ENCODE measurements at places on chromosomes 12 and 14. TPM values are rescaled to one million over a fixed set of nuclear protein-coding genes. Genes with fewer than 3 reads are reported as not detected.

- no peak for DNase-seq
These were observed 38.1 kb downstream of the SNRPF start for GRCh38 chr12:95896846-95897245.

The AP1G2 gene
- polyA plus RNA-seq: 89.8 TPM

- DNase-seq: no peak
These were observed 32.8 kb downstream of the NOS1 start for GRCh38 chr12:117328556-117329100.

- no peak for DNase-seq
These were observed 53.4 kb downstream of the RCOR1 start for GRCh38 chr14:102645746-102646440.

The KRT6A gene
- polyA plus RNA-seq: not detected

DNA sequence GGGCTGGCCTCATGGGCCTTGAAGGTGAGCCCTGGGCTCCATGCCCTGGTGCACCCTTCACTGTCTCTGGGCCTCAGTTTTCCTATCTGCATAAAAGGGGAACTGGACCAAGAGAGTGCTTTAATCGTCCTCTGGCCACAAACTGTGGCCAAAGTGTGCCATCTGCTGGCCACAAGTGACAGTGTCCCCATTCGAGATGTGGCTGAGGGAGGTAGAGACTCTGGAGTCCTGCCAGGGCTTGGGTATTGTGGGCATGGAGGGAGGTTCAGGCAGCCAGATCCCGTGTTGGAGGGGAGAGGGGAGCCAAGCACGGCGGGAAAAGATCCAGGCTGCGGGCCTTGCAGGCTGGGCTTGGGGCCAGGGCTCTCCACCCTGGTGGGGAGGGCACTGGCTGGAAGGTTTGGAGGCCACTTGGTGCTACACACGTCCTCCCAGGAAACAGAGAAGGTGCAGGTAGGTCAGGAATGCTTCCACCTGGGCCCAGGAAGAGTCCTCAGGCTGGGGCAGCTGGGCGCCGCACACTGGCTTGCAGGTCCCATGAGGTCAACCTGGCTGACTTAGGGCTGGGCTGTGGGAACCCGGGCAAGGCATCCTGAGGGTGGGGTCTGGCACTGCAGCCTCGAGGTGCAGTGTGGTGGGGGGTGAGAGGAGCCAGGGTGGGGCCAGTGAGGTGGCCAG, 7.3 kb upstream of the KIF26A start:
- DNase-seq: no peak

GRCh38 chr12:11621797-11622423, 27.6 kb upstream of the ETV6 start:
- no peak for DNase-seq

DNA sequence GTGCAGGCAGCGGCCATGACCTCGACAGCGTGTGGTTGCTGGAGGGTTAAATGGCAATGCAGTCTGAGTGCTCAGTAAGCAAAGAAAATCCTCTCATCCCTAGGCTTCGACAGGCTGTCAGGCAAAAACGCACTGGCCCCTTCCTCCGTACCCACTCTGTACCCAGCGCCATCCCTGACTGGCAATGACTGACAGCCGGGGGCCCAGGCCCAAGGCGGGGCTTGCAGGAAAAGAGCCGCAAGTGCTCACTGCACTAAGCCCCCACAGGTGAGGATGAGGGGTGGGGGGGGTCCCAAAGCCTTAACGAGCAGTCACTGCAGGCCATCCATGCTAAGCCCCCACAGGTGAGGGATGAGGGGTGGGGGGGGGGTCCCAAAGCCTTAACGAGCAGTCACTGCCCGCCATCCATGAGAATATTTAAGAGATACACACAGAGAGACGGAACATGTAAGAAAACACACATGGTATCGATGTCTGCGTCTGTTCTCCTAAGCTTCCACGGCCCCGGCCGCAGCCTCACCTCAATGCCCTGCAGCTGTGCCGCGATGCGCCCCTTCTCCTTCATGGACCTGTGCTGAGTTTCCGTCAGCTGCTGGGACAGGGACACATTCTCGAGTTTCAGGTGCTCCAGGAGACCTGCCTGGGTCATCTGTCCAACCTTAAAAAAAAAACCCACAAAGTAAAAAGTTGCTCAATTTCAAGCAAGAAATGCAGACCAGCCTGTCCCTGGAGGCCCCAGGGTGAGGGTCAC, 30.7 kb downstream of the GOLGA3 start:
- DNase-seq: no peak
